Activated CD4-positive, alpha-beta T cell treated with anti-CD3 and anti-CD28 coated beads, Interleukin-10, Interleukin-2, amounts not matched to agents 100 ng/mL and 50 ng/mL, durations not matched to agents 16 hours and 8 hours (primary cell): ENCODE measurements at places on chromosomes 7 and 10.

GRCh38 chr7:88306590-88307048 lies at the start of gene STEAP4:
Gene STEAP4 (minus strand): TSS chr7:88306894. CDS start chr7:88284269, 22,625 bp downstream.
- peak; percentile 15 for DNase-seq

- no peak for DNase-seq
Measured at GRCh38 chr7:37943905-37944736, 23.7 kb downstream of the EPDR1 start.

DNA sequence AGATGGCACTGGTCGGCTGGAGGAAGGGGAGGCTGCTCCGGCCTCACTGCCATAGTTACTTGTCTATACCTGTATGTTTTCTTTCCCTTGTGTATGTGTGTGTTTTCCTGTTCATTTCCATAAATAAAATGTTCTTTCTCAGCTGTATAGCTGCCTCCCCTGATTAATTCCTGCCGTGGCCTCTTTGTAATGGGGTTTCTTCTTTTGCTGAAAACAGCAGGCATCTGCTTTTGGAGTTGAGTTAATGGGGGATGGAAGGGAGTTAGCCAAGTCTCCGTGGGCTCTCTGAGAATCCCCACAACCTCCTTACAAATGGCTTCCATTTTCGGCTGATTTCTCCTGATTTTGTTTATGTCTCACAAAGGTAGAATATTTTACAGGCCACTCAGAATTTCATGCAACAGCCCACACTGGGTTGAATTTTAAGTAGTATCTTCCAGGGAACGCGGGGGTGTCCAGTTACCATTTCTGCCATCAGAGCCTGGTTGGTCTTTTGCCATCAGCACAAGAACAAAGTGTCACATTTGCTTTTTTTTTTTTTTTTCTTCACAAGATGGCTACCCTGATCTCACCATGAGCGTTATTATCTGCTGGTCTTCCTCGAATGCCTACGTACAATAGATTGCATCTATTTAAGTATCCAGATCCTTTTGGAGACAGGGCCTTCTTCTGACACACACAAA lies 88.1 kb upstream of the NRP1 start:
- no peak for DNase-seq

DNA sequence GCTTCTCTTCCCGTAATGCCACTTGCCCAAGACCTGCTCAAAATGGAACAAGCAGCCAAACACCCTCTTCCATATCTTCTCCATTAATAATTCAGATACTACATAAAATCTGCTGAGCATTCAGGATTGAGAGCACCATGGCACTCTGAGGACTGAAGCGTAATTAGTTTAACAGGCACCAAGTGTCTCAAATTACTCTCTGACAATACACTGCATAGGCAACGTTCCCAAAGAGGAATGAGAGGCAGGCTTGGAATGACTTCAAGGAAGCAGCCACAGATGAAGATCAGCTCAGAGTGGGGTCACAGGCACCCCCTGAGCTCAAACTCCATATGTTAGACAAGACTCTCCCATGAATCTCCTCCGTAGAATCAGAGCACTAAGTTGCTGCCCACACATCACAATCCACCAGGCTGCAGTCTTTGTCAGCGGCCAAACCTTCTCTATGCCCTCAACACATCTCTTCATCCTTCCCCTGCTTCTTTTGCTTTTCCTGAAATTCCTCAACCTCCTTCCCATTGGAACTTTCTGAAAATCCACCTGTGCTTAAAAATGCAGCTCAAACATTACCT lies 4.7 kb upstream of the ABLIM1 start:
- DNase-seq = no peak

GRCh38 chr7:134660961-134661376 lies 14.3 kb downstream of the BPGM start:
- DNase-seq = no peak

- DNase-seq = no peak
Measured at GRCh38 chr7:157409149-157409752, 72.4 kb downstream of the DNAJB6 start.

GRCh38 chr10:63525021-63525420 lies 3.8 kb downstream of the REEP3 start:
- DNase-seq = no peak

GRCh38 chr10:120396228-120396627 lies 60.8 kb upstream of the PLPP4 start:
- DNase-seq = no peak

DNA sequence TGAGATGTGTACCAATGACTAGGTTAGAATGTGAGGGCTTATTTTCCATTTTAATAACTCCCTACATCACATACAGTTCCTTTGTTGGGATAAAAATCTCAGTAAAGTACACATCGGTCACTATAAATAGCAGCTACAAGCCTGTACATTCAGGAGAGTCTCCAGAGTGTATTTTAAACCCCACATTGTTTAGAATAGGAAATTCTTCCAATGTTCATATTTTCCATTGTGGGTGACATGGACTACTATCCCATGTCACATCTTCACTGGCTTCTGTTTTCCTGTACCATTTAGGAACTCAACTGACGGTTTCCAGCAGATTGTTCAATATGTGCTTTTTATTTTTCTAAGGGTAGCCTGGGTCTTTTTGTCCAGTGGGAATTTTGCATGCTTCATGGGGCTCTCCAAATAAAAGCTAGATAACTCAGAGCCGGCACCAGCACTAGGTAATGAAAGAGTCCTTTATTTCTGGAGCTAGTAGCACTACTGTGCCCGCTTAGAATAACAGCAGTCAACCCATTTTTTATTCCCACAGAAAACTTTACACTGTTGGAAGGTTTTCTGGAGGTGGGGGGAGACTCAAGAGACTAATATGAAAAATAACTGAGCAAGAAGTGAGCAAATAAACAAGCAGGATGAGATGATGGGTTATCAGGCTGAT lies 100.5 kb downstream of the CALD1 start:
- DNase-seq = no peak

GRCh38 chr10:62464308-62464707 lies 90.1 kb downstream of the ZNF365 start:
- no peak for DNase-seq

- no peak for DNase-seq
Measured at GRCh38 chr7:115516341-115516740, 514.2 kb downstream of the TFEC start.
